ENCODE measurements at places on chromosomes 11 and 22.
A peak's percentile ranks its signal among the peaks of the same experiment; 100 is the strongest.

GRCh38 chr22:20175597-20175900 is 24.7 kb upstream of the CCDC188 start:
- no peaks in the 10 kb centered on the region for H3K4me1 ChIP-seq
- H3K27ac ChIP-seq = no peak overlapping the region
- no peaks in the 10 kb centered on the region for H3K36me3 ChIP-seq
- H3K27me3 ChIP-seq = no peaks in the 10 kb centered on the region
- H3K4me3 ChIP-seq = no peak overlapping the region

DNA sequence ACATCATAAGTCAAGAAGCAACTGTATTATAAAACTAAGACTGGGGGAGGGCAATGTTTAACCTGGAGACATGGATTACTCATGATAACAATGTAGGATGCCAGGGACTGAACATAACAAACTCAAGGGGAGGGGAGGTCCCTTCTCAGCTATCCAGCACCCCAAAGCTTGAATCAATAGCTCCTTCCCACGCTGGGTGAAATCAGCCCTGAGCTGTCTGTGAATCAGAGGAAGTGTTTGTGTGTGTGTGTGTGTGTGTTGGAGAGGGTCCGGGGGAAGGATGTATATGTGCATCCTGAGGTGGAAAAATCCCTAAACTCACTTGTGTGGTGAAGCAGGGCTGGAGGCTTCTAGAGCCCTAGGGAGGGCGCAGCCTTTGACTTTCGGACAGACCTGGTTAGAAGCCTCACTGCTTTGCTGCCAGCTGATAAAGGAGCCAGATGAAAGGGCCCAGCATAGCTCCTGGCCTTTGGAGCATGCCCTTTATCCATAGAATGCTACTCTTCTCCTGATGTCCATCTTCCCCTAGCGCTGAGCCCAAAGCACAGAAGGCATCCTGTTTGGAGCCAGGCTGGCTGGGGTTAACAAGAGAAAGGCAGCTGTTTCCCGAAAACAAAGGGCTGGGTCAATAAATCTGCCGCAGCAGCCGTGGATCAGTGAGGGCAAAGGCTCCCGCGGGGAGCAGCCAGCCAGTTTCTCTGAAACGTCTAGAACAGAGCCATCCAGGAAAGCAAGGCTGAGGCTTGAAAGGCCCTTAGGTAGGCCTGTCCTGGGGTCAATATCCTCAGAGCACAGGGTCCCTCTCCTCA is 35.8 kb downstream of the TNKS1BP1 start:
- H3K27ac ChIP-seq = peak overlapping the region; percentile 10
- H3K4me3 ChIP-seq = no peak overlapping the region
- no peaks in the 10 kb centered on the region for H3K27me3 ChIP-seq

GRCh38 chr22:43824724-43825420 is 12.8 kb upstream of the EFCAB6 start:
- H3K27ac ChIP-seq = no peak overlapping the region
- no peaks in the 10 kb centered on the region for H3K36me3 ChIP-seq
- no peak for DNase-seq
- peaks cover 3% of the 10 kb centered on the region for H3K4me1 ChIP-seq
- H3K4me3 ChIP-seq = no peak overlapping the region

- H3K4me3 ChIP-seq = peak within 1 kb of the TSS; percentile 78
- H3K27me3 ChIP-seq = no peaks in the 10 kb centered on the region
- no peaks in the 10 kb centered on the region for H3K36me3 ChIP-seq
Observed at GRCh38 chr11:10293423-10294289, at the start of gene SBF2. TSS of gene SBF2 (minus strand) at chr11:10294219. CDS start at chr11:10294069, 150 bp downstream.

- no peaks in the 10 kb centered on the region for H3K27me3 ChIP-seq
- no peaks in the 10 kb centered on the region for H3K4me1 ChIP-seq
- H3K4me3 ChIP-seq = no peak overlapping the region
Observed at GRCh38 chr11:78607696-78608095, 33.0 kb upstream of the NARS2 start.

- H3K36me3 ChIP-seq = no peaks in the 10 kb centered on the region
- H3K27me3 ChIP-seq = no peaks in the 10 kb centered on the region
- H3K4me1 ChIP-seq = no peaks in the 10 kb centered on the region
- H3K4me3 ChIP-seq = no peak overlapping the region
Observed at GRCh38 chr11:13229136-13229535, 48.5 kb upstream of the BMAL1 start.
